ENCODE measurements at places on chromosomes 6 and 20.

- DNase-seq, result no peak
Measured at GRCh38 chr6:160254467-160255312, 3.9 kb downstream of the SLC22A2 start.

DNA sequence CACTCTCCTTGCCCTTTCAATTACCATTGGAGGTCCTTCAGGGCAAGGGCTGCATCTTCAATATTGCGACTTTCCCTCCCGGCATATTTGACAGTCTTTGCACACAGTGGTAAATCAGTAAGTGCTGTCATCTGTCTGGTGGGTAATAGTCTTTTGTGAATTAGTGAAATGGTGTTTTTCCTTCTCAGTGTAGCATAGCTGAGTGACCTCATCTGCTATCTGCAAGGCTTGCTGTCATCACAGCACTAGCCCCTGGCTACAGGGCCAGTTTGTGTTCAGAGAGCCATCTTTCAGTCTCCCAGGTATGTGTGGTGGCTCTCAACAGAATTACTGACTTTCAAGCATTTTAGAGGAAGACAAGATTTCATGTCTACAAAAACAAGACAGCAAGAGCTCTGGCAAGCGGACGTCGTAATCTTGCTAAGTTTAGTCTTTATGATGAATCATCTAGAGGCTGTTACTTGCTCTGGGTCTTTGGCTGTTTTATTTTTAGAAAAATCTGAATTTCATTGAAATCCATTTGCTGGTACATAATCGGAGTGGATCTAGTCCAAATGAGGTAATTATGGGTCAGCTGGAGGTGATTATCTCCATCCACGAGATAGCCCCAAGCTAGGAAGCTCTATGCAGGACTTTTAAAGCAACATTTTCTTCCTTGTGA is 528.9 kb downstream of the EPM2A start:
- no peak for DNase-seq

- no peak for DNase-seq
Measured at GRCh38 chr20:53301869-53302268, 291.8 kb downstream of the ZNF217 start.

DNA sequence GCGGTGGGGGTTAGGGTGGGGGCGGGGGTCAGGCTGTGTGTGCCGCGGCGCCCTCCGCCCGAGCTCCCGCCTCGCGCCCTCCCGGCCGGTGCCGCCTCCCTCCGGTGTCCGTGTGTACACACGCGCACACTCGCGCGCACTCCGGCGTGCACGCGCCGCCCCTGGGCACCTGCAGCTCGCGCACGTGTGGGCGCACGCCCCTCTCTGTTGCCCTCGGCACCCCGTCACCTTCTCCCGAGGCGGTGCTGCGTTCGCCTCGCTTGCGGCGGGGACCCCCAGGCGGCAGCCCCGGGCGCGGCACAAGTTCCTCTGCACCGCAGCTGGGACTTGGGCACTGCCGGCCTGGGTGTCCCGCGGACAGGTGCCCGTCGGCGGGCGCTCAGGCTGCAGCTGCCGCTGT is 525 bp downstream of the MACROD2 start:
- DNase-seq, result no peak

DNA sequence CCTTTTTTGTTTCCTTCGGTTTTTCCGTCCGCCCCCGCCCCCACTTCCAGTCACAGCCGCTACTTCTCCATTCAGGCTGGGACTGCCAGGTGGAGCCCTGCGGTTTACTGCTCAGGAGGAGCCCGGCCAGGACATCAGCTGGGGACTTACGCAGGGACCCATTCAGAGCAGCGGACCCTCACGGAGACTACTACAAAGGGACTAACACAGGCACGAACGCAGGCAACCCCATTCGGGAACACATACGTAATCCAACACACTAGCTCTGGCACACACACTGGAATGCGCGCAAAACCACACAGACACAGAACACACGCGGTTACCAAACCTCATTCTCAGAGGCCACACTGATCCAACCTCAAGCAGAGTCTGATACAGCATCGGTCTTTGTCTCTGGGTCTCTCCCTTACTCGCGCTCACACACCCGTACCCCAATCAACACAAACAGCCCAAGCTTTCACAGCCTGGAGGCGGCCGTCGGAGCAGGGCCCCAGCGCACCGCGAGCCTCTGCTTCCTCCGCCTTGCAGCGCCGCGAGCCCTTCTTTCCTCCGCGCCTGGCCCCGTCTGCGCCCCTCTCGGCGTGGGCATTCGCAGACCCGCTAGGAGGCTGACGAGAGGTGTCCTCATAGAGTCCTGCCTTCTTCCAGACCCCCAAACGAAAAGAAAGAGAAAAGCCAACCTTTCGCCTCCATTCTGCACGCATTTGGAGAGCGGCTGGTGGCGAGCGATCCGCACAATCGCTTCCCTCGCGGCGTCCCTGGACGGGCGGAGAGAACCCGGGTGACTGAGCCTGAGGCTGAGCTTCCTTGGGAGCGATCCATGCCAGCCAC is 1.1 kb upstream of the SLC32A1 start:
- no peak for DNase-seq

DNA sequence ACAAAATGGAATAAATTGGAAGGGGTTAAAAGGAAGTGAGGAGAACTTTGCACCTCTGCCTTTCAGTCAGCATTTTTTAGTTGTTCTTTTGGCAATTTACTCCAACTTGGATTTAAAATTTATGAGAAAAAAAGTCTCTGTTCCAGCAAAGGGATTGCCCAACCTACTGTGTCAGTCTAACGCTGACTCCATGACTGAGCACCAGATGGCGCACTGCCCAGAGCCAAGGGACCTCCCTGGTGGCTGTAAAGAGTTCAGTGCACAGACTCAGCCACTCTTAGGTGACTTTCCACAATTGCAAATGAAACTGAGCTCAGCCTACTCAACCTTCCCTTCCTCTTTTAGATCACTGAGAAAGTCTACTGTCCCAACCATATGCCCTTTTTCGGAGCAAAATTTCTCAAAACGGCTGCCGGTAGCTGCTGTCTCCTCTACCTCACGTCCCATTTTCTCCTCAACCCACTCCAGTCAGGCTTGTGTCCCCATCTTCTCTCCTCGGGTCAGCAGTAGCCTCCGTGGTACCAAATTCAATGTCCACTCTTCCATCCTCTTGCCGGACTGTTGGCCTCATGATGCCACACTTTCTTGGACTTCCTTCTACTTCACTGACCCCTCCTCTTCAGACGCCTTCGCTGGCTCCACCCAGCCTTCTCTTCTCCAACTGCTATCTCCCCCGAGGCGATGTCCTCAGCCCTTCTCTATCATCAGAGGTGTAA is 38.7 kb downstream of the GSTA2 start:
- DNase-seq, result peak; percentile 83

- DNase-seq, result no peak
Measured at GRCh38 chr6:23980965-23981364, 145.1 kb upstream of the NRSN1 start.

GRCh38 chr6:34585512-34586061 is 29.5 kb upstream of the SPDEF start:
- no peak for DNase-seq

GRCh38 chr6:139390447-139390846 is 16.0 kb upstream of the CITED2 start:
- no peak for DNase-seq
